Fibroblast of skin of right quadriceps (primary cell): ENCODE measurements at places on chromosomes 4 and X.

GRCh38 chr4:77014256-77014655, 61.5 kb downstream of the CCNI start:
- no peak for DNase-seq

GRCh38 chr4:152095701-152096070, 334.9 kb upstream of the GATB start:
- DNase-seq = peak; percentile 39

GRCh38 chr4:124322234-124323065, 390.1 kb downstream of the ANKRD50 start:
- DNase-seq = peak; percentile 46

DNA sequence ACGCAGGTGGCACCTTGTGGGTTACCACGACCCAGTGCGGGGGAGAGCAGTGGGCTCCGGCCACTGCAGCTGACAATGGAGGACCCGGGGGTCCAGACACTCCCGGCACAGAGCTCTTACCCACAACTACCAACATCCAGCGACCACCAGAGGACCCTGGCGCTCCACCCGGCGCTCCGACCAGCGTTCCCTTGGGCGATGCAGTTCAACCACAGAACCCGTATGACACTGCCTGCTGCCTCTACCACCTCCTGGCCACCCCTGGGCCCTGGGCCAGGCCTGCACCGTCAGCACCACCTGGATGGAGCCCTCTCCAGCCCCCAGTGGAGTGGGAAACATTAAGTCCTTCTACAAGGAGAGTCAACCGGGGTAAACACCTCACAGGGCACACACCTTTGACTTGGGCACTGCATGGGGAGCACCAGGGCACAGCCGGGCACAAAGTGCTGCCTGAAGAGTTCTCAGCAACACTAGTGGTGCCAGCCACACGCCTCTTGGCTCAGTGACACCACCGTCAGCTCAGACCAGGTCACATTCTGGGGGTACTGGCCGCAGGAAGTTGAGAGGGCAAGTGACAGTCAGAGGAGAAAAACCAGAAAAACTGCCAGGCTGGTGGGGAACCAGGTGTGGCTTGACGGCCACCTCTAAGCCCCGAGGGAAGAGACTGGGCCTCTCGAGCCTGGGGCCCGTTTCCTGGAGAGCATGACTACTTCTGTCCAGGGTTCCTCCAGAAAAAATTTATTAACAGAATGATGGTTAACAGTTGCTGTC, 2.6 kb downstream of the CTBP1 start:
- DNase-seq = no peak

GRCh38 chr4:185909972-185910371, 98.0 kb upstream of the SORBS2 start:
- DNase-seq = no peak

GRCh38 chr4:16079046-16079445, 4.8 kb downstream of the PROM1 start:
- DNase-seq = no peak

GRCh38 chr4:19913650-19914049, 338.1 kb upstream of the SLIT2 start:
- no peak for DNase-seq

- DNase-seq = no peak
These were observed 403 bp downstream of the PHOX2B start for GRCh38 chr4:41748074-41748570.

GRCh38 chrX:44873415-44874276, 658 bp downstream of the KDM6A start:
- peak; percentile 45 for DNase-seq

DNA sequence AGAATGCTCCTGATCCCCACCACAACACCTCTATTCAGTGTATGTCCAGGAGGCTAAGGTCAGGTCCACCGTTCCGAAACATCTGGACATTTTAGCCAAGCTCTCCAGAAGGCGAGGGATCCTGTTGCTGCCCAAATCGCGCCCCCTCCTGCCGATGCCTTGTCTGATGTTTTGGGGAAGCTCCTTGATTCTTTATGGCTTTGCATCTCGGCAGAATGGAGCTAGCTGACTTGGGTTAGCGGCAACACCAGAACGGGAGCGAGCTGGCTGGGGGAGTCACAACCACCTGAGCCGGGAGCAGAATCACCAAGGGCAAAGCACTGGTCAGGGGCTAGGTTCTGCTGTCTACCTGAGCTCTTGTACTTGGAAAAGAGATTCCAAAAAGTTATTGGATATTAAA, 6.6 kb upstream of the POU3F4 start:
- DNase-seq = no peak

DNA sequence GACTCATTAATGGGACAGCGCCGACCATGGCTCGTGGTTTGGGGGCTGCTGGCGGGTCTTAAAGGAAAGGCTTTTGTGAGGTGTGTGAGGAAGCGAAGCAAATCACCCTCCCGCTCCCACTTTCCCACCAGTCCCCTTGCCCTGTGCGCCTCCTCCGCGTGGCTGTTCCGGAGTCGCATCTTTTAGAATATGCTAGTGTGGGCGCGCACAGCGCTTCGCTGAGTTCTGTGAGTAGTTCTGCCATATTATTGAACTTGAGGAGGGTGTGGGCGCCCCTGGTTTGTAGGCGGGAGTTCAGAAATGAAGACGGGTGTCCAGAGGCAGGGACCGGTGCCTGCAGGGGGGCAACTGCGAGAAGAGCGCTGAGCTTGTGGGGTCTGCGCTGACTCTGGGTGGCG, 49.1 kb downstream of the ZNF141 start:
- no peak for DNase-seq

- DNase-seq = peak; percentile 59
These were observed 72.4 kb upstream of the TLR2 start for GRCh38 chr4:153611679-153612078.

DNA sequence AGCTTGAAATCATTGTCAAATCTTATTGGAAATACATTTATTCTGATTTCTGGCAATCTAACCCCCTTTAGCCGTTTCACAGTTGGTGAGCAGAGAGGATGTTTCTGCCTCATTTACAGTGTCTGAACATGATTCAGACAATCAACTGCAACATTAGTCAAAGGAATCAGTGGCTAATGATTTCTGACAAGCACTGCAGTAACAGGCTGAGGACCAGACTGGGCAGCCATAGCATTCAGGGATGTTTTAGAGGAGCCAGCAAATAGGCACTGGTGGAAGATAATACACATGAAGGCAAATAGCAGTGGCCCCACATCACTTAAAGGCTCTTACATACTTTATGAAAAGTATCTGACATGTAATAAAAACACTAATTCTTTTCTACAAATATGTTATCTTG, 102.8 kb downstream of the TTC29 start:
- no peak for DNase-seq

- peak; percentile 80 for DNase-seq
These were observed 26.8 kb downstream of the PRPS1 start for GRCh38 chrX:107654872-107655761.

DNA sequence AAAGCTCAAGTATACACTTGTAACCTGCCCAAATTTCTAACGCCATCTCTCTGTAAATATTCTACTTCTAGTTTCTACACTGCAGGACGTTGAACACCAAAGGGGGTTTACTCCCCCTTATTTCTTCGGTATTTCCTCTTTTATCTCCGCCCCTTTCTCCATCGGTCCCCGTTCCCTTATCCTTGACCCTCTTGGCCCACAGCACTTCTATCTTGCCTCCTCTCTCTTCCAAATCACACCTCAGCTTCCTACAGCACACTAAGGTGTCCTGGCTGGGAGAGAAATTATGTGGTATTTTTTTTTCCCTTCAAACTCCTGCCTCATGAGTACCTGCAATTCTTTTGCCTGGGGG, 715 bp downstream of the ZMAT1 start:
- no peak for DNase-seq

DNA sequence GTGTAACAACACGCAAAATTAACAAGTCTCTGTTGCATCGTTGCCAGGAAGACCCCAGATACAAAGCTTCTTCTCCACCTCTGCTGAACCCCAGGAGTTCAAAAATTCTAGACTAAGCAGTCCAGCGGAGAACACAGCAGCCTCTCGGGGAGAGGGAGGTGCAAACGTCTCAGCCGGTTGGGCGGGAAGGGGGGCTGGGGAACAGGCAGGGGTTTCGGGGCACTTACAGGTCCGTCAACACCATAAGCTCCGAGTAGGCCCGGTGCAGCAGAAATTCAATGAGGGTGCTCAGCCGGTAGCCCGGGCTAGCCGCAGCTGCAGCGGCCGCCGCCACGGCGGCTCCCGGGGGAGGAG, 394 bp downstream of the MED14 start:
- peak; percentile 3 for DNase-seq

DNA sequence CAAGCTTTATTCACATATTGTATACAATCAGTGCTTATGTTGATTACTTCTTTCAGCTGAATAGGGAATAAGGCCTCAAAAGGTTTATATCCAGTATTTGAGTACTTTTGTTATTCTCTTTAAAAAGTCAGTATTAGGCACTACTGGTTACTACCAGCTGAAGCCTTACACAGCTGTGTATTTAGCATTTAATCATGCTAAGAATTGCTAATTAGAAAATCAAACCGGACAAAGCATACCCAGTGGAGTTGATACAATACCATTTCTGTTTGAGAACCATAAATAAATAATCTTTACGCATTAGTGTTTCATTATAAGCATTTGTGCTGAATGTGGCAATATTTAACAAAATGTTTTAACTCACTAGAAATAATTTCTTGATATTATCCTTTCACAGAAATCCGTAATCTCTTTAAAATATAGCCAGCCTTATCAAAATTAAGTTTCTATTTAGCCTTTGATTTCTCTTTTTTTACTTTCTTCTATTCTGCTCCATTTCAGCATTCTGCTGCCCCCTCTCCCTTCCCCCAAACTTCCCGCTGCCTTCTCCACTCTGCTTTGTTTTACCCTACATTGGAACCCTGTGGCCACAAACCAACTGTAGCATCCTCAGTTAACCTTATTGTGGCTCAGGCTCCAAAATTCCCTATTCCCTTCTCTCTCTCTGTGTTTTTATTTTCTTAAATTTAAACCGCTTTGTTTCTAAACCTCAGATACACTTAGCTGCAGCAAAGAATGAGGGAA, 37.8 kb downstream of the UGT8 start:
- no peak for DNase-seq

- DNase-seq = no peak
These were observed 30.6 kb upstream of the LCORL start for GRCh38 chr4:18052158-18052557.

DNA sequence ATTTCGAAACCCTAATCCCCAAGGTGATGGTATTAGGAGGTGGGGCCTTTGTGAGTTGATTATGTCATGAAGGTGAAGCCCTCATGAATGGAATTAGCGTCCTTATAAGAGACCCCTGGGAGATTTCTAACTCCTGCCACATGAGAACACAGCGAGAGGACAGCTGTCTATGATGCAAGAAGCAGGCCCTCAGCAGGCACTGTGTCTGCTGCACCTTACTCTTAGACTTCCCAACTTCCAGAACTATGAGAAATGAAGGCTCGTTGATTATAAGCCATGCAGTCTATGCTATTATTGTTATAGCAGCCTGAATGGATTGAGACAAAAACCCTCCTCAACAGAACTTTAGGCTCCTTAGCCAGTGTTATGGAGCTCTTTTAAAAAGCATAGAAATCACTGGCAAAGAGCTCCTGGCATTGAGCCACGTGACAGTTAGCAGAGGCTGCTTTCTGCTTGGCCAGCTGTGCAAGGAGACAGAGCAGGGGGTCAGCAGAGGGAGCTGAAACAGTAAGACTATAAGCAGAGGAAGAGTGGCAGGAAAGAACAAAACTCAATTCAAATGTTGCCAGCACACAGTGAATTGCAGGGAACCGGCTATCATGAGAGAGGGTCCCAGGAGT, 219.2 kb upstream of the FAT1 start:
- peak; percentile 47 for DNase-seq

DNA sequence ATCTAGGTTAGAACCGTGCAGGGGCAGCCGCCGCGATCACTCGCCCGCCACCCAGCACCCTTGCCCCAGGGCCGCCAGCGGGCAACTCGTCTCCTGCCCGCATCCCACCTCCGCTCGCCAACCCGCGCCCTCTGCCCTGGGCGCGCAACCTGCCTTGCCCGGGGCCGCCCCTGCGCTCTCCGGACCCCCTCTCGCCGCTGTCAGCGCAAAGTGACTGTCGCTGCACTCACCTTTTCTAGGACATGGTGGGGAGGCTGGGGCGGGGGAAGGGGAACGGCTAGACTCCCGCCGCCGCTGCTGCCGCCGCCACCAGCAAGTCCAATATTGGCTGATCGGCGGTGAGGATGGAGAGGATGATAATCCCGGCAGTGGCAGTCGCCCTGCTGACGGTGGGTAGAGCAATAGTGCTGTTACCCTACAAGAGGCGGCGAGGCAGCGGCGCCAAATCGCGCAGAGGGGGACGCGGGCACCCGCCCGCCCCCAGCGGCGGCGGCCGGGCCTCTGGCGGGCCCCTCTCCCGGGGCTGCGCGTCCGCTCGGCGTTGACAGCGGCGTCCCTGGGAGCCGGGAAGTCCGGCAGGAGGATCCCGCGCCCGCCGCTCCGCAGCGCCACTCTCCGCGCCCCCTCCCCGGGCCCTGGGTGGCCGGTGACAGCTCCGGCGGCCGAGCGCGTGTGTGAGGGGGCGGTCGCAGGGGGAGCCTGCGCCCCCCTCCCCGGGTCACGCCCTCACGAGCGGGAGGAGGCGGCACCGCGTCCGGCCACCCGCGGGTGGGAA, 2.3 kb upstream of the NR3C2 start:
- no peak for DNase-seq

DNA sequence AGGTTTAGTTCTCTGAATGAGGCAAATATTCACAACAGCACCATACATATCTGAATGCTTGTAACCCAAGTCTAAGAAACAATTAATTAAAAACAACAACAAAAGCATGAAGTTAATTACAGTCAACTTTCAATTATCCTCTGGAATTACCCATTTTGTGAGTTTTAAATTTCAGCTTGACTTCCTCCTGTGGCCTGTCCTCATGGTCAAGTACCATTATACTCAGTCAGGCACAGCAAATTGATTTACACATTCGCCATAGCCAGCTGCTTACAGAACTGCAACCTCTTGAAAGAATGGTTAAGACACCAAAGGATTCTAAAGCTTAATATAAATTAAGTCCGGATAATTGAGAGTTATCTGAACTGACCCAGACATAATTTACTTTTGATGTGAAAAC, 306.5 kb downstream of the CAMK2D start:
- DNase-seq = no peak

- peak; percentile 94 for DNase-seq
These were observed 168.5 kb upstream of the LDB2 start for GRCh38 chr4:17066972-17067371.

DNA sequence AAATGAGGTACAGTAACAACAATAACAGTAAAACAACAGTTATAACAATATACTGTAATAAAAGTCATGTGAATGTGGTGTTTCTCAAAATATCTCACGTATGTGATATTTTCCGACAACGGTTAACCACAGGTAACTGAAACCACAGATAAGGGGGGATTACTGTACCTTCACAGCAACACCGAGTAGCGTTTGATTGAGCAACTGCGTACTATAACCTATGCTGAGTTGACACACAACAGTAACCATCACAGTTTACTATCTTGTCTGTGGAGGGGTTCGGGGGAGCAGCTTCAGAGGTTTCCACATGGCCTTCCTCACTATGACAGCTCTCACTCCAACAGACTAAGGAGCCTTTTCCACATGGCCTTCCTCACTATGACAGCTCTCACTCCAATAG, 13.4 kb downstream of the RBMX2 start:
- no peak for DNase-seq

GRCh38 chr4:37597034-37597433, 89.1 kb downstream of the RELL1 start:
- DNase-seq = no peak

- no peak for DNase-seq
These were observed 15.2 kb upstream of the CLOCK start for GRCh38 chr4:55561889-55562288.

GRCh38 chrX:107750263-107750662, 25.3 kb downstream of the TSC22D3 start:
- DNase-seq = no peak
